ENCODE measurements at places on chromosomes 5 and 9. TPM values are rescaled to one million over a fixed set of nuclear protein-coding genes. Genes with fewer than 3 reads are reported as not detected.

- no peaks in the 10 kb centered on the region for H3K27me3 ChIP-seq
- no peaks in the 10 kb centered on the region for H3K4me1 ChIP-seq
- no peak overlapping the region for H3K4me3 ChIP-seq
These were observed 33.5 kb downstream of the SPEF2 start for GRCh38 chr5:35651002-35651756.

GRCh38 chr5:32785611-32786254, 74.6 kb downstream of the NPR3 start:
- no peak overlapping the region for H3K27ac ChIP-seq
- no peak for DNase-seq
- no peaks in the 10 kb centered on the region for H3K36me3 ChIP-seq
- no peaks in the 10 kb centered on the region for H3K27me3 ChIP-seq

GRCh38 chr9:128838338-128838737, 8.7 kb upstream of the SPOUT1 start:
- no peaks in the 10 kb centered on the region for H3K27me3 ChIP-seq
- no peak for DNase-seq
- H3K4me1 ChIP-seq: no peaks in the 10 kb centered on the region
- H3K27ac ChIP-seq: no peak overlapping the region
- no peaks in the 10 kb centered on the region for H3K36me3 ChIP-seq
- H3K4me3 ChIP-seq: no peak overlapping the region

GRCh38 chr9:217950-218349, 3.3 kb downstream of the DOCK8 start:
- DNase-seq: no peak
- H3K27me3 ChIP-seq: no peaks in the 10 kb centered on the region
- H3K27ac ChIP-seq: no peak overlapping the region
- H3K36me3 ChIP-seq: no peaks in the 10 kb centered on the region
- no peak overlapping the region for H3K4me3 ChIP-seq

MRNIP gene
- total RNA-seq: 76.6 TPM
